ENCODE measurements at places on chromosomes 13 and 19. TPM values are rescaled to one million over a fixed set of nuclear protein-coding genes. Genes with fewer than 3 reads are reported as not detected.

TPTE2 gene
- 0.60 TPM for total RNA-seq

CYP4F3 gene
- total RNA-seq, result not detected

DLEU7 gene
- not detected for total RNA-seq

C5AR1 gene
- total RNA-seq, result 0.98 TPM

LIPE gene
- 8.6 TPM for total RNA-seq

ZNF8 gene
- 22.1 TPM for total RNA-seq

ADGRE3 gene
- not detected for total RNA-seq

CASP14 gene
- total RNA-seq, result not detected

ZNF570 gene
- 7.6 TPM for total RNA-seq

SPTBN4 gene
- 1.7 TPM for total RNA-seq

WTIP gene
- 45.9 TPM for total RNA-seq

NAPSA gene
- total RNA-seq, result 2.4 TPM

C19orf81 gene
- total RNA-seq, result 3.5 TPM

HIPK4 gene
- total RNA-seq, result 0.20 TPM

TRPC4 gene
- total RNA-seq, result 8.0 TPM

TUBA3C gene
- total RNA-seq, result not detected

NTN5 gene
- 7.3 TPM for total RNA-seq

ZNF681 gene
- total RNA-seq, result 9.0 TPM

MBD3L2 gene
- total RNA-seq, result not detected

PRX gene
- total RNA-seq, result 5.2 TPM

NKPD1 gene
- 0.54 TPM for total RNA-seq

PRRG2 gene
- total RNA-seq, result 1.4 TPM

SIGLEC8 gene
- not detected for total RNA-seq

LRRC8E gene
- total RNA-seq, result 4.3 TPM

FPR1 gene
- total RNA-seq, result not detected

BCAM gene
- 378 TPM for total RNA-seq
